Activated T-helper 1 cell treated with anti-CD3 and anti-CD28 coated beads, Interleukin-12 subunit alpha, Interleukin-12 subunit beta, Interleukin-2, Interleukin-4 antibody, amounts not matched to agents 30 ng/mL and 10 ng/mL and 1 ng/mL, durations not matched to agents 14 hours and 24 hours and 36 hours (primary cell): ENCODE measurements at places on chromosomes 6 and 20. TPM values are rescaled to one million over a fixed set of nuclear protein-coding genes. Genes with fewer than 3 reads are reported as not detected.
A peak's percentile ranks its signal among the peaks of the same experiment; 100 is the strongest.

GRCh38 chr6:56913285-56914074 is 41.4 kb upstream of the BEND6 start:
- no peaks in the 10 kb centered on the region for H3K36me3 ChIP-seq
- DNase-seq = no peak
- H3K4me3 ChIP-seq = no peak overlapping the region
- H3K27ac ChIP-seq = no peak overlapping the region
- H3K4me1 ChIP-seq = no peaks in the 10 kb centered on the region

- DNase-seq = no peak
- no peak overlapping the region for H3K4me3 ChIP-seq
- peaks cover 38% of the 10 kb centered on the region for H3K27me3 ChIP-seq
- H3K4me1 ChIP-seq = no peaks in the 10 kb centered on the region
- no peak overlapping the region for H3K27ac ChIP-seq
- H3K36me3 ChIP-seq = no peaks in the 10 kb centered on the region
Measured at GRCh38 chr6:28603891-28604290, 78.2 kb downstream of the GPX5 start.

DNA sequence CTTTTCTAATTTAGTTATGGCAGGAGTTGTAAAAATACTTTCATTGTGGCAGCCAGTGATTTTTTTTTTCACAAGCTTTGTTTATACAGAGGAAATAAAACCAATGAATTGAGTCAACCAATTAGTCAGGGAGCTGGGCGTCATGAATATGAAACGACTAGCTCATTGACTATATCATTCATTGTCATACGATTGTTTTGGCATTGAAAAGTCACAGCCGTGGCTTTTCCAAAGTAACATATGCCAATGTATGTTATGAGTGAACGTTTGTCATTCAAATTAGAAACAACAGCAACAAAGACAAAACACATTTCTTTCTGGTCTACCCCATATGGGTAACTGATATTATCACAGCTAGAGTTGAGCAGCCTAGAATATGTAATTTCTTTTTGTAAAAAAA is 810.6 kb downstream of the EPHA7 start:
- no peak overlapping the region for H3K27ac ChIP-seq
- no peaks in the 10 kb centered on the region for H3K4me1 ChIP-seq
- no peak for DNase-seq
- H3K27me3 ChIP-seq = no peaks in the 10 kb centered on the region
- H3K4me3 ChIP-seq = no peak overlapping the region
- no peaks in the 10 kb centered on the region for H3K36me3 ChIP-seq

- H3K4me1 ChIP-seq = no peaks in the 10 kb centered on the region
- no peak overlapping the region for H3K27ac ChIP-seq
Measured at GRCh38 chr6:107646176-107646575, 156.3 kb downstream of the SOBP start.

DNA sequence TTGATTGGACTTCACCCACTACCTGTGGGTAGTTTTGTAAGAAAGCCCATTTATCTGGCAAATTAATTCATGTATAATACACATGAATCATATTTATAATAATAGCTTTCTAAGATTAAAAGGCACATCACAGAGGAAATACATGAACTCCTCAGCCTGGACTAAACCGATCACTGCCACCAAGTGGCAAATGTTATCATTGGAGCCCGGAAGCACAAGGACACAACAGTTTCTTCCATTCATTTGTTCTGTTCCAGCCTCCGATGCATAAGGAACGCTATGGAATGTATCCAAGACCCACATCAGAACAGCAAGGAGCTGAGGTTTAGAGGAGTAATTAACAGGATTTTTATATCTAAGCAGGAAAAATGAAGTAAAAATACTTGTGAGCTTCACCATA is 13.9 kb upstream of the IPCEF1 start:
- no peak overlapping the region for H3K27ac ChIP-seq
- no peak overlapping the region for H3K4me3 ChIP-seq
- DNase-seq = no peak

- no peak overlapping the region for H3K4me3 ChIP-seq
- H3K27ac ChIP-seq = no peak overlapping the region
- DNase-seq = no peak
- no peaks in the 10 kb centered on the region for H3K36me3 ChIP-seq
Measured at GRCh38 chr6:110270165-110270564, 88.0 kb downstream of the METTL24 start.

DNA sequence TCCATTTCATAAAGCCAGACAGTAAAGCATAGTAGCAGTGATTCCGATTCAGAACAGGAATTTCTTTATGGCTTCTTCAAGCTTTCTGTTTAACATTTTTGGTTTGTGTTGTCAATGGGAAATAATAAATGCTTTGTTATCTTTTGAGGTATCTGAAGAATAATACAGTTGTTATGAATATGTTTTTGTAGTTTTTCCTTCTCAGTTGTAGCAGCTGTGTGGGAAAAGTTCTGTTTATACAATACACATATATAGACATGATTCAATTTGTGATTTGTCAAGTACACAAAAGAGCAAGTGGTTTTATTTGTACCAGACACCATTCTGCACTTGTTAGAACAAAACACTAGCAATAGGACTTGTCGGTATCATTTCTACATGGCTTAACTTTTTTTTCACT is 96.6 kb downstream of the CDYL start:
- H3K4me3 ChIP-seq = no peak overlapping the region
- H3K27me3 ChIP-seq = no peaks in the 10 kb centered on the region
- DNase-seq = no peak
- H3K27ac ChIP-seq = no peak overlapping the region
- peaks cover 16% of the 10 kb centered on the region for H3K4me1 ChIP-seq

DNA sequence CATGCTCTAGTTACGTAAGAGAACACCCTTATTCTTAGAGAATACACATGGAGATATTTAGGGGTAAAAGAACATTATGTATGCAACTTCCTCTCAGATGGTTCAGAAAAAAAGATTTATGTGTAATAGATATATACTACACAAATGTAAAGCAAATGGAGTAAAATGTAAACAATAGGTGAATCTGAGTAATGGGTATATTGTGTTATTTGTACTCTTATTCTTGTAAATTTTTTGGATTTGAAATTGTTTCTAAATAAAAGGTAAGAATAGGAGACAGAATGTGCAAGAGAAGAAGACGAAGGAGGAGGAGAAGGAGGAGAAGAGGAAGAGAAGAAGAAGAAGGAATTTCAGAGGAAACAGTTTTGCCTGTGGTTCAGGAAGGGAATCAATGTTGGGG is 22.5 kb upstream of the LCA5 start:
- peaks cover 3% of the 10 kb centered on the region for H3K27me3 ChIP-seq
- no peak overlapping the region for H3K27ac ChIP-seq
- no peak for DNase-seq
- no peaks in the 10 kb centered on the region for H3K4me1 ChIP-seq
- H3K36me3 ChIP-seq = no peaks in the 10 kb centered on the region

- peaks cover 13% of the 10 kb centered on the region for H3K4me1 ChIP-seq
- no peak overlapping the region for H3K27ac ChIP-seq
- peaks cover 51% of the 10 kb centered on the region for H3K27me3 ChIP-seq
- H3K4me3 ChIP-seq = peak overlapping the region; percentile 62
Measured at GRCh38 chr6:138162111-138162954, 594 bp downstream of the ARFGEF3 start.

DNA sequence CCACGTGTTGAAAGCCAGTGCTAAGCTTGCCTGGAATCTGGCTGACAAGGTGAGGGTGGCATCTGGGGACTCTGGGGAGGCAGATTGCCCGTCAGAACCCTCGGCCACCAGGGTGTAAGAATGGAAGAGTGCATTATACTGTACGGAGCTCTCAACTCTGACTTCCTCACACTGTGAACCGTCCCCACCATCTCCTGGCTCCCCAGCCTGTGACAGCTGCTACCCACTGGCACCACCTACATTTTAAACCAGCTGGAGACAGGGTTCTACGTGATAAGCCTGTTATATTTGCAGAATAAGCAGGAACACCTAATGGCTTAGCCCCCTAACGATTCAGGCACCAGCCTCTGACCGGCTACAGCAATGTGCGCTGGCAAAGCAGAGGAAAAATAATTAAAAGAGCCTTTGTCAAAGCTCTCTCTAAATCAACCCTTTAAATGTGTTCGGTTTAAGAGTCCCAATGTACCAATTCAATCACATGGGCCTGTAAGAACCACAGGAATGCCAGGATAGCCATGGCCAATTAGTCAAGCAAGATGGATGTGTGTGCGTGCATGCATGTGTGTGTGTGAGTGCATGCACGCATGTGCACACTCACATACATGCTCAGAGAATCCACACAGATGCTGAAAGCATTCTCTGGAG is 89.1 kb upstream of the TAB2 start:
- H3K36me3 ChIP-seq = peaks cover 34% of the 10 kb centered on the region
- no peak overlapping the region for H3K4me3 ChIP-seq
- no peak overlapping the region for H3K27ac ChIP-seq

DNA sequence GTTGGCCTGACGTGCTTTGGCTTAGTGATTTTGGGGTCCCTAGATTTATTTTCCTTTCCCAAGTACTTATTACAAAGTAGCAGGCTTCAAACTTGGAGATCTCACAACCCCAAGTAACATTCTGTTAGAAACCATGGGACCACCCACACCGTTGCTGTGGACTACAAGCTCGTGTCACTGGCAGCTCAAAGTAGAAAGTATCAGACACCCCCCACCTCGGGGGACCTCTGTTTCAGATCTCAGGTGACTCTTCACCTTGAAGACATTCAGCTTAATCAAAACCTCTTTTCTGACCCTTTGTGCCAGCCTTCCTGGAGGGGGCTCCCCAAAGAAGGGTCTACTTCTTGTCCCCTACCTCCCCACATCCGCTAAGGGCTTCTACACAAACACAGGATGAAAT is 15.7 kb upstream of the MYT1 start:
- no peak overlapping the region for H3K4me3 ChIP-seq
- no peak overlapping the region for H3K27ac ChIP-seq
- no peak for DNase-seq
- H3K4me1 ChIP-seq = no peaks in the 10 kb centered on the region

GRCh38 chr6:145530454-145530853 is 204.9 kb downstream of the EPM2A start:
- no peak overlapping the region for H3K4me3 ChIP-seq
- no peak for DNase-seq
- H3K4me1 ChIP-seq = no peaks in the 10 kb centered on the region
- H3K27ac ChIP-seq = no peak overlapping the region
- H3K27me3 ChIP-seq = no peaks in the 10 kb centered on the region
- H3K36me3 ChIP-seq = no peaks in the 10 kb centered on the region

DNA sequence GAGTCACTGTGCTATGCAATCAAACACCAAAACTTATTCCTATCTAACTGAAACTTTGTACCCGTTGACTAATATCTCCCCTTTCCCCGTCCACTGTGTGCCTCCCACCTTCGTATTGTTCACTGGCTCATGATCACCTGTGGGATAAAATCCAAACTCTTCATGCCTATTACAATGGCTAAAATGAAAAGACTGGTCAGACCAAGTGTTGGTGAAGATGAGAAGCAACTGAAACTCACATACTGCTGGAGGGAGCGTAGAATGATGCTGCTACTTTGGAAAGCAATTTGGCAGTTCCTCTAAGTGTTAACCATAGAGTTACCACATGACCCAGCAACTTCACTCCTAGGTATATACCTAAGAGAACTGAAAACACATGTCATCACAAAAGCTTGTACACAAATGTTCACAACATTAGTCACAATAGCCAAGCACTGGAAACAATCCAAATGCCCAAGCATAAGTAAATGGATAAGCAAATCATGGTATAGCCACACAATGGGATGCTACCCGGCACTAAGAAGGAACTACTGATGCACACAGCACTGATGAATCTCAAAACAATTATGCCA is 13.1 kb downstream of the RPS10 start:
- H3K36me3 ChIP-seq = peaks cover 36% of the 10 kb centered on the region
- no peak overlapping the region for H3K27ac ChIP-seq
- no peak for DNase-seq
- no peak overlapping the region for H3K4me3 ChIP-seq

GRCh38 chr6:43171707-43172103 is 636 bp downstream of the SRF start:
- H3K4me1 ChIP-seq = peaks cover 44% of the 10 kb centered on the region
- peak; percentile 16 for DNase-seq
- H3K27me3 ChIP-seq = peaks cover 2% of the 10 kb centered on the region
- H3K4me3 ChIP-seq = peak overlapping the region; percentile 94
- peak overlapping the region; percentile 81 for H3K27ac ChIP-seq

DNA sequence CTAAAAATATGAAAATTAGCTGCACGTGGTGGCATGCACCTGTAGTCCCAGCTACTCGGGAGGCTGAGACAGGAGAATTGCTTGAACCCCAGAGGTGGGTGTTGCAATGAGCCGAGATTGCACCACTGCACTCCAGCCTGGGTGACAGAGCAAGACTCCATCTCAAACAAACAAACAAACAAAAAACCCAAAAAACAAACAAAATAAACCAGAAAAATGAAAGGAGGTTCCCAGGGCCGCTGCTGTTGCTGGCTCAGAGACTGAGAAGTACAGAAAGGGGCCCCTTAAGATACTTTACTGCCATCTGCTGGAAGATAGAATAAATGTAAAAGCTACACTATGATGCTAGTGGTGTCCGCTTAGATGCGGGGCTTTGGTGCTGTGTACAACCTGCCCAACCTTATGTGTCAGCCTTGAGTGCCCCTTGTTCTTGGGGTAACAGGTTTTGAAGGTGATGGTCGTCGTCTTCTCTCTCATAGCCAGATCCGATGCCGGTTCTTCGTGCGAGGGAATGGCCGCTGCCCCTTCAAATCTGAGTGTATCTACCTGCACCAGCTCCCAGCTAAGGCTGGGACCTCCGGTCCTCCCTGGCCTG is 2.8 kb upstream of the FANCE start:
- no peak overlapping the region for H3K27ac ChIP-seq
- DNase-seq = peak; percentile 24
- no peak overlapping the region for H3K4me3 ChIP-seq
- H3K36me3 ChIP-seq = peaks cover 2% of the 10 kb centered on the region
- H3K27me3 ChIP-seq = peaks cover 1% of the 10 kb centered on the region

DNA sequence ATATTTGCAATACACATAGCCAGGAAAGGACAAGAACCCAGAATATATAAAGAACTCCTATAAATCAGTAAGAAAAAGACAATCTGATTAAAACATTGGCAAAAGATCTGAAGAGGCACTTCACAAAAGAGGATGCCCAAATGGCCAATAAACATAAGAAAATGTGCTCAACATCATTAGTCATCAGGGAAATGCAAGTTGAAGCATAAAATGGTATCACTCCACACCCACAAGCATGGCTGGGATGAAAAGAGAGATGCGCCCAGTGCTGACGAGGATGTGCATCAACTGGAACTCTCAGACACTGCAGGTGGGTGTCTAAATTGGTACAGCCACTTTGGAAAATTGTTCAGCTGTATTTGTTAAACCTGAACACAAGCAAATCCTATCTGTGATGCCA is 42.4 kb upstream of the MLN start:
- H3K36me3 ChIP-seq = no peaks in the 10 kb centered on the region
- H3K4me3 ChIP-seq = no peak overlapping the region
- no peak overlapping the region for H3K27ac ChIP-seq

- DNase-seq = no peak
- H3K36me3 ChIP-seq = no peaks in the 10 kb centered on the region
- no peak overlapping the region for H3K27ac ChIP-seq
- H3K27me3 ChIP-seq = peaks cover 3% of the 10 kb centered on the region
- H3K4me1 ChIP-seq = peaks cover 23% of the 10 kb centered on the region
Measured at GRCh38 chr6:85392379-85392778, 57.5 kb upstream of the NT5E start.

The HLA-DRB1 gene
- 33.1 and 33.7 TPM in 2 replicates for total RNA-seq

The LHFPL5 gene
- total RNA-seq = not detected in 2 replicates

The TCP11 gene
- not detected in 2 replicates for total RNA-seq

The EPPIN gene
- total RNA-seq = not detected in 2 replicates

The PHACTR3 gene
- total RNA-seq = not detected in 2 replicates

The ESF1 gene
- 30.3 and 32.1 TPM in 2 replicates for total RNA-seq

The CDSN gene
- total RNA-seq = not detected in 2 replicates

The SH3BGRL2 gene
- total RNA-seq = 0.05 and 0.13 TPM in 2 replicates

The PPP1R16B gene
- 139 and 143 TPM in 2 replicates for total RNA-seq

The MUCL3 gene
- total RNA-seq = not detected in 2 replicates

The CUTA gene
- total RNA-seq = 131 and 137 TPM in 2 replicates

The SLC32A1 gene
- total RNA-seq = not detected in 2 replicates

The UCKL1 gene
- total RNA-seq = 48.7 and 49.3 TPM in 2 replicates

The MAPK13 gene
- total RNA-seq = 54.6 and 55.7 TPM in 2 replicates

The GLP1R gene
- 0.18 TPM in 1 of 2 replicates, not detected in the other for total RNA-seq

The ARFRP1 gene
- total RNA-seq = 71.8 and 73.5 TPM in 2 replicates
